ENCODE measurements at places on chromosomes 7 and 10. TPM values are rescaled to one million over a fixed set of nuclear protein-coding genes. Genes with fewer than 3 reads are reported as not detected.

Gene LIPJ
- not detected for total RNA-seq

Gene TMEM72
- not detected for total RNA-seq

Gene ANKRD7
- 0.41 TPM for total RNA-seq

Gene MACC1
- total RNA-seq: 2.0 TPM

Gene C10orf53
- total RNA-seq: not detected

Gene ACHE
- 18.9 TPM for total RNA-seq

Gene VDAC2
- 338 TPM for total RNA-seq

Gene FAM13C
- total RNA-seq: 8.7 TPM

Gene OPALIN
- not detected for total RNA-seq

Gene TACR2
- not detected for total RNA-seq

Gene CPVL
- total RNA-seq: 22.2 TPM

Gene FAS
- 32.6 TPM for total RNA-seq

Data from astrocyte (in vitro differentiated cells and primary cell).